ENCODE measurements at places on chromosomes 1 and 21.

DNA sequence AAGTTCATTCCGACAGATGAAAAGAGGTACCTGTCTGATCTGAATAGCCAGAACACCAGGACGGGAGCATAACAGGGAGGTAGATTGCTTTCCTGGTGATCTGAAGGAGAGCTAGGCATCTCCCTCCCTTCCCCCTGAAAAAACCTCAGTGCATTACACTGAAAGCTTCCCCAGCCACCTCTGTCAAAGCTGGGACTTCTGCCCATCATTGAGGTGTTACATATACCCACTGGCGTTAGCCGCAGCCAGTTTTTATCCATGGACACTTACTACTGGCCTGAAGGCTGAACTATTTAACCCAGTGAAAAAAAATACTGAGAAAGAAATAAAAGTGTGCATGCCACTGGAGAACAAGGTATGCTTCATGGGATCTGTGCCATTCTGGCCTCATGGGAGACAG lies 568.3 kb upstream of the ADAMTS5 start:
- no peak for DNase-seq

DNA sequence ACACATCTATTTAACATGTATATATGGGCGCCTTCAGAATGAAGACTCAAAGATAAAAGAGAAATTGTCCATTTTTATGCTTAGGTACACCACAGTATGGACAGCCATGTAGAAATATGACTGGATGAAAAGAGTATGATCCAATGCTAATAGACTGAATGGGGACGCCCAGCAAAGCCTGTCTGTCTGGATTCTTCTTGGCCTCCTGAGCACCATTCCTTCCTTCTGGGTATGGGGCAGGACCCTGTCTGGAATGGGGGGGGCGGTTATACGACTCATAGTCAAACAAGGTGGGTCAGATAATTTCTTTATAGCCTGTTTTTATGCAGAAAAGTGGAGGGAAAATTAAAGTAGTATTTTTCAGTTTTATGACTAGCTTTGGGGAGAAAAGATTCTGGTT lies 81.2 kb upstream of the ABCD3 start:
- DNase-seq, result no peak

DNA sequence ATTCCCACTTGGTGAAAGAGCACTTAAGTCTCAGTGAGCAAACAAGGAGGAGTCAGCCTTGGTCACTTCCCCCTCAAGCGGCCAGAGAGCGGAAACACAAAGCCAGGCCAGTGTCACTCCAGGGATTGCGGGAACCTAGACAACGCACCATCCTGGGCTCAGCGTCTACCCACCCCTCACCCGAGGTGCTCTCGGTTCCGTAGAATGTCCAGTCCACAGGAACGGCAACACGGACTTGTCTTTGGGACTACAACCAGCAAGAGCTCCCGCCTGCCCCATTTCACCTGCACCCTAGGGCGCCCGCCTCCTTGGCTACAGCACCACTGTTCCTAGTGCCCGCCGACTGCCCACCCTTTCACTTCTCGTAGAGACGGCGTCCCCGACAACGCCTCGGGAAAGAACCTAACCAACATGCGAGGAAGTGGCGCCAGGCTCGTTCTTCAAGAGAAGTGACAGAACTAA lies 509 bp downstream of the GDAP2 start:
- DNase-seq, result peak; percentile 80

- no peak for DNase-seq
Observed at GRCh38 chr1:113782406-113782805, 23.1 kb upstream of the PHTF1 start.

DNA sequence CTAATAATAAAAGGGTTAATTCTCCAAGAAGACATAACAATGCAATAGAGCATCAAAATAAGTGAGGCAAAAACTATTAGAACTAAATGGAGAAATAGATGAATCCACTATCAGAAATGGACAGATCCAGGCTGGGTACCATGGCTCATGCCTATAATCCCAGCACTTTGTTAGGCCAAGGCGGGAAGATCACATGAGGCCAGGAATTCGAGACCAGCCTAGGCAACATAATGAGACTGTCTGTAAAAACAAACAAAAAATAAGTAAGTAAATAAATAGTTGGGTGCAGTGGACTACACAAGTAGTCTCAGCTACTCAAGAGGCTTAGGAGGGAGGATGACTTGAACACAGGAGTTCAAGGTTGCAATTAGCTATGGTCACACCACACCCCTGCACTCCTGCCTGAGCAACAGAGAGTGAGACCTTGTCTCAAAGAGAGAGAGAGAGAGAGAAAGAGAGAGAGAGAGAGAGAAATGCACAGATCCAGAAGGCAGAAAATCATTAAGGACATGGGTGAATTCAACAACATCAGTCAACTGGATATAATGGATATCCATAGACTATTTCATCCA lies 12.3 kb downstream of the FRRS1 start:
- no peak for DNase-seq

DNA sequence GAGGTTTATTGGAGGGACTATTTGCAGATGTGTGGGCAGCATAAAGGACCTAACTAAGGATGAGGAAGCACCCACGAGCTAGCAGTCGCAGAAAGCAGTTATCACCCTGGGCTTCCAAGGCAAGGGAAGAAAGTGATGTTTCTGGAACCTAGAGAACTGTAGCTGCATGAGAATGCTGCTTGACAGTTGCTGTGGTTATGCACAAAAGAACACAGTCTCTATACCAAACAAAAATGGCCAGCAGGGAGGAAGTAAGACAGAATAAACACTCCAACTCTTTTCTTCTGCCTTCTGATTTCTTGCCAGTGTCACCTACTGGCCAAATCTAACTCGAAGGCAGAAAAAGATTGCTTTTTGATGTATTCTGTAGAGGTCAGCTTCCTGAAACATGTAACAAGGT lies 190.2 kb downstream of the RASAL2 start:
- DNase-seq, result no peak

DNA sequence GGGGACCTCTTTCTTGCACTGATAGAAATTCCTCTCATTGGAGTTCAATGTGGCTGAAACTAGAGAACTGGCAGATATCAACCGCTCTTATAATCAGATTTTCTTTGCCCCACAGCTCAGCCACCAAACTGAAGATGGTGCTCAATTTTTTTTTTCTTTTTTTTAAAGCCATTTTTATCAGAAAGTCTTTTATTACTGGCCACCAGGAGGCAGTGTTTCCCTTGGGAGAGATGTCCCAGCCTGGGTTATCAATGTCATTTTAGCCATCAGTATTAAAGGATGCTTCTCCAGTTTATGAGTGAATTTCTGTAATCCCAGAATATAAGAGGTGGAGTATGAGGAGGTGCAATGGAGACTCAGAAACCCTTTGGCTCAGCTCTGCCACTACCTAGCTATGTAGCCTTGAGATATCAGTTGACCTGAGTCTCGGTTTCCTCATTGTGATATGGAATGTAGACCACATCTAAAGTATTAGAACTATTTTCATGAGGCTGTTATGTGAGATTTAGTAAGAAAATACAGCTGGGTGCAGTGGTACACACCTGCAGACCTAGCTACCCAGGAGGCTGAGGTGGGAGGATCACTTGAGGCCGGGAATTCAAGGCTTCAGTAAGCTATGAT lies 27.6 kb downstream of the CD244 start:
- DNase-seq, result peak; percentile 71

DNA sequence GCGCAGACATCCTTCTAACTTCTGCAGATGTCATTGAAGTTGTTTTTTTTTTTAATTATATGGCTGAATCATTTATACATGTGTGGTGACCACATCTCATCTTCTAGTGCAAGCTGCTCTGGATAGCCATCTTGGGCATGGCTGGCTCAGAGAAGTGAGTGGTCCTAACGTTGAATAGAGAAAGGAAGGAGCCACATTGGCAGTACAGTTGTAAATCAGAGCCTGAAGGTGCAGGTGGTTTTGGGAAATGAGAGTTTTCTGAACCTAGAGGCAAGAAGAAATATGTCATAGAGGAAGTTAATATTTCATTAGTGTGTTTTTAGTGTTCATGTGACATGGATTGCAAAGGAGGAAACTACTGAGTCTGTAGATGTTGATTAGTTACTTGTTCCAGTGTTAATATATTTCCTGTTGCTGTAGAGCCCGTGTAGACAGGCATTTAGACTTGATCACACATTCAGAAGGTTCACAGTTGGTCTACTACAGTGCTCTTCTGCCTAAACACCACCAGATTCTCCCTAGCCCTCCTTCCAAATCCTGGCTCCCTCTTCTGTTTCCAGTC lies 163.7 kb downstream of the ROR1 start:
- no peak for DNase-seq
